ENCODE measurements at places on chromosomes 5 and 9.

GRCh38 chr5:61697809-61698558 is 365.9 kb downstream of the ZSWIM6 start:
- peak; percentile 11 for DNase-seq

- no peak for DNase-seq
Observed at GRCh38 chr9:132863096-132863495, 15.0 kb downstream of the AK8 start.

- DNase-seq = no peak
Observed at GRCh38 chr5:102668220-102668932, 86.7 kb upstream of the PAM start.

GRCh38 chr5:43569236-43569746 is 12.4 kb upstream of the PAIP1 start:
- no peak for DNase-seq

DNA sequence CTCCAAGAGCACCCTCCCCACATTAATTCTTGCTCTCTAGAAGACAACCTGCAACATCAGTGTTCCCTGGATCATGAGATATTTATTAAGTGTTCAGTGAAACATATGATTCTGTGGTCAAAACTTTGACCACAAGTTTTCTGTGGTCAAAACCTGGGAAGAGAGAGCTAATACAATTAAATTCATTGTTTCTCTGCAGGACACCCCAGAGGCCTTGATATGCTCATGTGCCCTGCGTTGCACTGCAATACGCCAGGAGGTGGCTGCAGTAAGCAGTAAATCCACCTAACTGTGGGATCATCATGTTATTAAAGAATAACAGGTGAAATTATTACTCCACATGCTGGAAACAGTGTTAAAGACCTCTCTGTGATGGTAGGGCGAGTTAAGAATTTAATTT is 109.3 kb upstream of the SPDL1 start:
- no peak for DNase-seq

DNA sequence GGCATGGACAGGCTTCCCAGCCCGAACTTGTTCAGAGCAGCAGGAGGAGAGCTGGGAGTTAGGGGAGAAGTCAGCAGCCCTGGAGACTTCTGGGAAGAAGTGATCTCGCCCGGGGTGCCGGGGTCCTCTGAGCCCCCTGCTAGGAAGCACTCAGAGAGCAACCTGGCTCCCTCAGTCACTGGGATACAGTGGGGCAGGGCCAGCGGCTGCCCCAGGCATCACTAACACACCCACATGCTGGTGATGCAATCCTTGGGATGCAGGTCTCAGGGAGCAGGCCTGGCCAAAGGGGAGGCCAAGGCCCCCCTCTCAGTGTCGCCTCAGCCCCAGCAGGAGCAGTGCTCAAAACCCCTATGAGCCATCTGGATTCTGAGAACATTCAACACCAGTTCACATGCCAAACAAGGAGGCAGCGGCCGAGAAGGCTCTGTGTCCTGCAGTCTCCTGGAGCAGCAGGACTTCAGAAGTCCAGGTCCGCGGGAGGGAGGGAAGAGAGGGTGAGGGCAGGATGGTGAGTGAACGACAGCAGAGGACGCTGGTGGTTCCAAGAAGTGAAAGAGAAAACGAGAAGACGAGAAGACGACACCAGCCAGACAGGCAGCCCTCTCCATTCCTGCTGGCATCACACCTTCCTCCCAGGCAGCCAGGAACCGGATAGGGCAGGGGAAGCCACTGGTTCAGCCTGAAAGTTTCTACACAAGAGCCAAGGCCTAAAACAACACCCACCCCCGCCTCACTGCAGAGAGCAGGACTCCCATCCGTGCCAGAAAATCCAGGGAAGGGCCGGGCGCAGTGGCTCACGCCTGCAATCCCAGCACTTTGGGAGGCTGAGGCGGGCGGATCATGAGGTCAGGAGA is 2.3 kb downstream of the PNPLA7 start:
- DNase-seq = no peak

DNA sequence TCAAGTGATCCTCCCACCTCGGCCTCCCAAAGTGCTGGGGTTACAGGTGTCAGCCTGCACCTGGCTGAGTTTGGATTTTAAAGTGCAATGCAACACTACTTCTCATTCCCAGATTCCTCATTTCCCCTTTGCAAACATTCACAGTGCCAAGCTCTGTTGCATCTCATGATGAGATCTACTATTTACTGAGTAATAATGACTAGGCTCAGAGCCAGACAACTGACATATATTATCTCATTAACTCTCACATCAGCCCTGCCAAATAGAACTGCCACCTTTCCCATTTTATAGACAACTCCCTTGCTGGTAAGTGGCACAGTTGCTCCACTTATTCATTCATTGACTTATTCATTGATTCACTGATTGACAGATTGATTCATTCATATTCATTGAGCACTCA is 7.0 kb downstream of the PDE6A start:
- no peak for DNase-seq

DNA sequence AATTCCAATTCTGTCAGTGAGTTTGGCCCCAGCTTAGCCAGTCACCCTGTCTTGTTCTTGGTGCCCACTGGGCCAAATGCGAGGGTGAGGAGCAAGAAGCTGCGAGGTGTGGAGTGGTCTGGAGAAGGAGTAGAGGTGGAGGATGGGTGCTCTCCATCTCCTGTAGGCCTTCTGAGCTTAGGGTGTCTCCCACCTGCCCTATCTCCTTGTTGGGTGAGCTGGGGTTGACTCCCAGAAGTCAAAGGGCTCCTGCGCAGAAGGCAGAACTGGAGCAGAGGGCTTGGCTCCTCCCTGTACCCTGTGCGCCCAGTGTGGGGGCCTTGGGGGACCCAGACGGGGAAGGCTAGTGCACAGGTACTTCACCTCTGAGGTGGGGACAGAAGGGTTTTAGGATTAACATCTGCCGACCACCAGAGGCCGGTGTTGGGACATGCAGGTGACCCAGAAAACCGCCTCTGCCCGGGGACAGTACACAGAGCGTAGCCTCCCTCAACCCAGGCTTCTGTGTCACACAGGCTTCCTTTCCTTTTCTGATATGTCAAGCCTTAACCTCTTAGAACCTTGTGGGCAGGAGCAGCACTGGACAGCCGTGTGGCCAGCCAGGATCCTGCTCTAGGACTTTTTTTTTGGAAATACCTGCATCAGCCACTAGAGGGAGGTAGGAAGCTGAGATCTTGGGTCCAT is 16.9 kb downstream of the IL5 start:
- DNase-seq = peak; percentile 43

DNA sequence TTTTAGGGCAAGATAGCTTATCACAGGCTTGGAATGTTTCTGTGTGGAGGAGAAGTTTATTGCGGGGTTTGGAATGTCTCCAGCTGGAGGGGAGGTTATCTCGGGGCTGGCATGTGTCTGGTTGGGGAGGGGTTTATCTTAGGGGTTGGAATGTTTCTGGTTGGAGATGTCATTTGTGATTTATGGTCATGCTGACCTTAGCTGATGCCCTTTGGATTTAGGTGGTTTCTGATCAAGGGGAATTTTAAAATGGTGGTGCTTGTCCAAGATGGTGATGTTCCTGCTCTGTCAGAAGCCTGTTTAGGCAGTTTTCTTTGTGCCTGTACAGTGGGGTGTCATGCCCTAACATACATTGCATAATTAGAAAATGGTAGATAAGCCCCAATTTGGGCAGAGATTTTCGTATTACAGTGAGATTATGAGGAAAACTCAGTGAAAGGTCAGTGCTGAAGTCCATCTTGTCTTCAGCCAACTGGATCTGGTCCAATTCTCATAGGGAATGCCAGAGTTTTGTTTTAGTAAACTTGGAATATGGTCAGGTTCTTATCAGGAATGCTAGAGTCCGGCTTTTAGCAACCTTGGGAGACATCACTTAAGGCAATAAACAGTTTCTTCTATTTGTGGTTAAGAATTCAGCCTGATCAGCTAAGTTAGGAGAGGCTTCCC is 14.3 kb downstream of the CDK20 start:
- peak; percentile 15 for DNase-seq

DNA sequence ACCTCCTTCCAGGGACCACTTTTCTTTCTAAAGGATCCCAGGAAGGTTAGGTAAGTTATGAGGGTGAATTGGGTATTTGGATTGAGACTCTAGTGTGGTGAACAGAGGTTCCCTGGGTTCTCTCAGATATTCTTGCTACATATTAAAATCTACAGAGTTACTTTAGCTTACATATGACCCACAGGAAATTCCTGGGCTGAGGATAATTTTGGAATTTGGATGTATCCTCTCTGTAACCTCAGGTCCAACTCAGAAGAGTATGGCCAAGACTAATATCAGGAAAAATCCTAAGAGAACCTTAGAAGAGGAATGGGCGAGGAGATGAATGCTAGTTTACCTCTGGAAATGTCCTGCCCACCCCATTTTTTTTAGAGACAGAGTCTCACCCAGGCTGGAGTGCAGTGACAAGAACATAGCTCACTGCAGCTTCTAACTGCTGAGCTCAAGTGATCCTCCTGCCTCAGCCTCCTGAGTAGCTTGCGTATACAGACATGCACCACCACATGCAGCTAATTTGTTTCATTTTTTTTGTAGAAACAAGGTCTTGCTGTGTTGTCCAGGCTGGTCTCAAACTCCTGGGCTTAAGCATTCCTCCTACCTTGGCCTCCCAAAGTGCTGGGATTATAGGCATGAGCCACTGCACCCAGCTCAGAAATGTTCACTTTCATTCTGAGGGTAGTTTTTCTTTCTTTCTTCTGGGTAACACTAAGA is 196.4 kb downstream of the ARHGEF28 start:
- no peak for DNase-seq

- peak; percentile 25 for DNase-seq
Observed at GRCh38 chr5:42020788-42021530, 95.9 kb downstream of the FBXO4 start.

GRCh38 chr5:174189654-174190541 is 144.4 kb downstream of the NSG2 start:
- peak; percentile 83 for DNase-seq

DNA sequence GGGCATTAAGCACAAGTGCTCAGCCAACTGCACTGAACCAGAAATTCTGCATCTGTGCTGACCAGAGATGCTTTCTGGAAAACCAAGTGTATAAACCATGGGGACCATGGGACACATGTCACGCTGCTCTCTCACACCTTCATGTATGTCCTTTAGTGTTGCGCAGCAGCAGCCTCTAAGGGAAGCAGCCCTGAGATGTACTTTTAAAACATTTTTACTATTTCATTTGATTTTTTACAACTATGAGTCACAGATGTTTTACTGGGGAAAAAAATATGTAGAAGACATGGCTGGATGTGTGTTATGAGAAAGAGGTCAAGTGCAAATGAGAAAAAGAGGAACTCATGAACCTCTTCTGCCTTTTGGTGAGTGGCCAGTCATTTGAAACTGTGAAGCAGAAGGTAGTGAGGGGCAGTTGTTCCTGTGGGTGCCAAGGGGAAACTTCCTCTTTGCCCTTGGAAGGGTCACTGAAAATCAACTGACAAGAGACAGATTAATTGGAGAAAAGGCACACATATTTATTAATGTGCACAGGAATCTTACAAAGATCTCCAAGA is 31.4 kb upstream of the SYK start:
- DNase-seq = no peak

GRCh38 chr5:178547052-178547666 is 43.0 kb downstream of the COL23A1 start:
- no peak for DNase-seq

DNA sequence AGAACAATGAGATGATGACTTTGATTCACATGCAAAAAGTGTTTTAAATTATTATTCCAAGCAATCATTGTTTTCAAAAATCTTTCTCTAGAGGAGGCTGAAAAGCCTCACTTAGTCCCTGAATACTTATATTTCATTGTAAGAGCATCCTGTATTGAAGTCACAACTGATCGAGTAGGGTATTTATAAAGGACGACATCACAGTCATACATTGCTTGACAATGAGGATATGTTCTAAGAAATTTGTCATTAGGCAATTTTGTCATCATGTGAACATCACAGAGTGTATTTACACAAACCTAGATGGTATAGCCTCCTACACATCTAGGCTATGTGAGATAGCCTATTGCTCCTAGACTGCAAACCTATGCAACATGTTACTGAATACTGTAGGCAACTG is 510.4 kb upstream of the RGMB start:
- no peak for DNase-seq

GRCh38 chr9:14633906-14634565 is 59.2 kb downstream of the ZDHHC21 start:
- no peak for DNase-seq

DNA sequence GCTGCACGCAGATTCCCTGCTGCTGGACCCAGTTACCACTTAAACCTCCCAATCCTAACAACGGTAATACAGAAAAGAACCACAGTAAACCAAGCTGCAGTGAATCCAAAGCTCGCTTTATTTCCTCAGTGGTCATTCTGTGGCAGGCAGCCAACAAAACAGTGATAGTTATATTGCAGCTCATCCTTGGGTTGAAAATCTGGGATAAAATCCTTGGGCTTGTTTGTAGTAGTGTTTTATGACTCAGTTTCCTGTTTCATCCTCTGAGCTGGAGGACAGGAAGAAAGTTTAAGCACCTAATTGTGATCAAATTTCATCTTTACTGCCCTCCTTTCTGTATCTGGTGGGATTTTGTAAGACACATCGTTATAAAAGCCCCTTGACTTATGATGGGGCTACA is 31.4 kb downstream of the HMGCR start:
- DNase-seq = peak; percentile 22

GRCh38 chr5:103244398-103244797 is 14.2 kb upstream of the MACIR start:
- DNase-seq = no peak

GRCh38 chr9:3509926-3510325 is 15.9 kb downstream of the RFX3 start:
- no peak for DNase-seq

DNA sequence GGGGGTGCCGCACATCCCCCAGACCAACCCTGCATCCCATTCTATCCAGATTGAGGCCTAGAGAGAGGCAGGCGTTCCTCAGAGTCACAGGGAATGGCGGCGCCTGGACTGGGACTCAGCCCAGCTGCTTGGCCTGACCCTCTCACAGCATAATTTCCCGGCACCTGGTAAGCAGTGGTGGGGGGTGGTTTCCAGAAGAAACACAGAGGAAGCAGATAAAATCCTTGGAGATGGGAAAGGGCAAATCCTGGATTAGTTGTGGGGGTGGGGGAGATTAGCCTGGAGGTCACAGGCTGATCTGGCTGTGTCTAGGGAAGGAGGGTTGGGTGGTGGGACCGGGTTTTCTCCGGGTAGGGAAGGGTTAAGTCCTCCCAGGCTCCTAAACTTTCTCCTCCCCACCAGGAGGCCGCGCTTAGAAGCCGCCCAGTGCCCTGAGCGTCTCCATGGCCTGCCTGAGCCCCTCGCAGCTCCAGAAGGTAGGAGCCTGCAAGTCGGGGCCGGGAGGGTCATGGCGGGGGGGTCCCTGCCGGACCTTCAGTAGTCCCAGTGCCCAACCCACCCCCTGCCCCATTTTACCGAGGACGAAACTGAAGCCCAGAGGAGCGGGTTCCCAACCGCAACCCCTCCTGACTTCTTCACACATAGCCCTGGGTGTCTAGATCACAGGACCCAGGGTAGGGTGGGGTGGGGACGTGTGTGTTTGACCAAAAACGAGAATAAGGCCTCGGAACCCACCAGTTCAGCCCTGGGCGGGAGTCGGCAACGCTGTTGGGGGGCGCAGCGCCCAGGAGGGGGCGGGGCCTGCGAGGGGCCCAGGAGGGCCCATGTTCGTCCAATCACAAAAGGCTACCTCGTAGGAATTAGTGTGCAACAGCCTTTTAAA is 1.3 kb downstream of the PHYHD1 start:
- peak; percentile 66 for DNase-seq

GRCh38 chr5:147560718-147561331 is 51.0 kb upstream of the DPYSL3 start:
- DNase-seq = peak; percentile 79

Data from muscle of back (tissue), 13 donors.